ENCODE measurements at places on chromosomes 16 and 17.

DNA sequence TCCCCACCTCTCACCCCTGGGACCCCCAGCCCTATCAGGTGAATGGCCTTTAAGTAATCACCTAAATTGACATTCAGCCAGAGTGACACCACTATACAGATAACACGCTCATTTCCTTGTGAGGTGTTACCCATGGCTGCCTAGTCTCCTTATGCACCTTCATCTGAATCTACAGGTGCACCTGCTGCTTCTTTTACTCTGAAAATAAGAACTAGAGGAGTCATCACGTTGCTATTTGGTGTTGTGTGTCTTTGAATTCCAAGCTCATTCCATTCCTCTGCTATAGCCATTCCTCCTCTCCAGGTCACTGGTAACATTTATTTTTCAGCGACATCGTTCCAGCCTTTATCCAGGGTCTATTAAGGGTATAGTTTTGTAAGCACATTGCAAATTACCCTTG, 9.8 kb downstream of the LGALS9 start:
- DNase-seq: no peak

DNA sequence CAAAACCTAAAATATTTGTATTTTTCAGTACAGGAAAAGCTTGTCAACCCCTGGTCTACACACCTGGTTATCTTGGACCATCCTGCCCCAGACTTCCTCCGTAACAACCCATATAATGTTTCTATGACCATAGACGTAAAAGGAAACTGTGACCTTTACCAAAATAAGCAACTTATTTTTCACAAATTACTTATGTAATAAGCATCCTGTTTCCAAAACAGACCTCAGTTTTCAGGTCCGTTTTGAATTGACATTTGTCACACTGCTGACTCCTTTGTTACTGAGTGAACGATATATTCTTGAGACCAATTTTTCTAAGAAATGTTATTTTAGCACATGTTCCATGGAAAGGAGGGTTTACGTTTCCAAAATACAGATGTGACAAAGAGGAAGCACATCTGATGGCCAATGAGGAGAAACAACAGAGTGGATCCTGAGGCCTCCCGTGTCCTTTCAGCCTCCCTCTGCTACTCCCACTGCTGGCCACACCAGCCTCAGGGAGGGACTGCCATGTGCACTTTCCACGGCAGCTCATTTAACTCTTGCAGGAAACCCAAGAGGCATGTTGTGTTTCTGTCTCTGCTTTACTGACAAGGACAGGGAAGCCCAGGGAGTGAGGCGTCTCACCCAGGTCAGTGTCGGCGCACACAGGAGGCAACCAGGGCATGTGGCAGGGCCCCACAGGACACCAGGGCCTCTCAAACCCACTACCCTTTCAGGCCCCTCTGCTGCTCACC, 20.1 kb upstream of the ALDH3A1 start:
- no peak for DNase-seq

- no peak for DNase-seq
These were observed 26.1 kb downstream of the RCVRN start for GRCh38 chr17:9878786-9879525.

DNA sequence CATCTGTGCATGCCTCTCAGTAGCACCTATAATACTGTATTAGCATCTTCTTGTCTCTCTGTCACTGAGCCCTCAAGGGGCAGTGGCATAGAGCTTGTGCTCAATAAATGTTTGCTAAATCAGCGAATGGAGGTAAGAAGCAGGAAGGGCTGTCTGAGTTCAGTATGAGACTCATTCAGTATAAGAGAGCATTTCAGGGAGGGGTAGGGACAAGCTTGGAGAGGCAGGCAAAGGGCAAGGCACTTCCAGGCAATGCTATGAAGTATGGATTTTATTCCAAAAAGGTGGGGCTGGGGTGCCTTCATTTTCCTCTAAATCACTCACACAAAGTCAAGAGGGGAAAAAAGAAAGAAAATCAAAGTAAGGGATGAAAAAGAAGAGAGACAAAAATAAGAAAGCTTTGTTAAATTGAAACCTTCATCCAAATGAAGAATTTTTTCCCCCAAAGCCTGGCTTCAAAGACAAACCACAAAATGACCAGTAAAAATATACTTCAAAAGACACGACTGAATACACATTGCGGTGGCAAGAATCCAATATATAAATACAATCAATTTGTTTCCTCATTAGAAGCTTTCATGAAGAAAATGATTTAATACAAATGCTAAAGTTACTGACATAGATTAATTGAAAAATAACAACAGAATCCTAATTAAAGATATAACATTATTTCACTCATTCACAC, 51.2 kb downstream of the SKAP1 start:
- no peak for DNase-seq

DNA sequence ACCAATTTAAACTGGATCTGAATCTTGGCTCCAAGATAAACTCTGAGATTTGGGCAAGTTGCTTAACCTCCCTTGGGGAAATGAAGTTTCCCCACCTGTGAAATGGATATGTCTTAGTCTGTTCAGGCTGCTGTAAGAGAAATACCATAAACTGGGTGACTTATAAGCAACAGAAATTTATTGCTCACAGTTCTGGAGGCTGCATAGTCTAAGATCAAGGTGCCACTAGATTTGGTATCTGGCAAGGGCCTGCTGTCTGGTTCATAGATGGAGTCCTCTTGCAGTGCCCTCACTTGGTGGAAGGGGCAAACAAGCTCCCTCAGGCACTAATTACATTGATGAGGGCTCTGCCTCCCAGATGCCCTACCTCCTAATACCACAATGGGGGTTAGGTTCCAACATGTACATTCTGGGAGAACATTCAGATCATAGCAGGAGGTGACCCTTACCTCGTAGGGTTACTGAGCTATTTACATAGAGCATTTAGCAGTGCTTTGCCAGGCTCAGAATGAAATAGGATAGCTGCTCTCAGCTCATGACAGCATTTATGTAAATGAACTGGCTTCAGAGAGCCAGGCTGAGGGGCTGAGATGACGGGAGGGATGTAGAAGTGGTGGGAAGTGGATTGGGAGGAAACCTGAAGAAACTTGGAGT, 83.9 kb downstream of the SPECC1 start:
- no peak for DNase-seq

- DNase-seq: no peak
These were observed 475.7 kb downstream of the SHISA9 start for GRCh38 chr16:13377143-13377542.

GRCh38 chr17:54902611-54903010, 2.0 kb downstream of the TOM1L1 start:
- no peak for DNase-seq

- DNase-seq: no peak
These were observed 5.2 kb downstream of the OMG start for GRCh38 chr17:31291820-31292219.

GRCh38 chr16:48603647-48604376, 6.2 kb downstream of the N4BP1 start:
- no peak for DNase-seq

- DNase-seq: no peak
These were observed 18.2 kb upstream of the ABR start for GRCh38 chr17:1197781-1198490.

GRCh38 chr17:54860617-54861470, 39.8 kb upstream of the TOM1L1 start:
- no peak for DNase-seq
